ENCODE measurements at places on chromosomes 12 and 14.
A peak's percentile ranks its signal among the peaks of the same experiment; 100 is the strongest.

- H3K36me3 ChIP-seq: peaks cover 1% of the 10 kb centered on the region
- H3K27ac ChIP-seq: no peak overlapping the region
- H3K27me3 ChIP-seq: no peaks in the 10 kb centered on the region
Observed at GRCh38 chr14:38973083-38973700, 129.8 kb downstream of the SEC23A start.

DNA sequence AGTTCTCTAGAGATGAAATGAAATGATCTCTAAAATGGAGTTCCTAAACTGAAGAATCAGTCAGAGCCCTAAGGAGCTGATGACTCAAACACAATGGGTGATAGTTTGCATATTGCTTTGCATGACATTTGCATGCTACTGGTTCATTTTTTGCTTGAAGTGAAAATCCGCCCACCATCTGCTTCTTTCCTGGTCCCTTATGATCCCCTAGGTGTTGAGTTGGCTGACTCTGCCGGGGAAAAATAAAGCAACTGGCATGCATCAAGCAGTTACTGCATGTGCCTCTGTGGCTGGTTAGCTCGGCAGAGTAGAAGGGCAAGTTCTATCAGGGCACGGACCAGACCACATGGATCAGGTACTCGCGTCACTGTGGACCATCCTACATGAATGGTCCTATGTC is 151.1 kb downstream of the PPM1H start:
- H3K27ac ChIP-seq: no peak overlapping the region
- peaks cover 12% of the 10 kb centered on the region for H3K36me3 ChIP-seq
- no peak overlapping the region for H3K4me3 ChIP-seq
- no peak for DNase-seq
- H3K27me3 ChIP-seq: peaks cover 4% of the 10 kb centered on the region

DNA sequence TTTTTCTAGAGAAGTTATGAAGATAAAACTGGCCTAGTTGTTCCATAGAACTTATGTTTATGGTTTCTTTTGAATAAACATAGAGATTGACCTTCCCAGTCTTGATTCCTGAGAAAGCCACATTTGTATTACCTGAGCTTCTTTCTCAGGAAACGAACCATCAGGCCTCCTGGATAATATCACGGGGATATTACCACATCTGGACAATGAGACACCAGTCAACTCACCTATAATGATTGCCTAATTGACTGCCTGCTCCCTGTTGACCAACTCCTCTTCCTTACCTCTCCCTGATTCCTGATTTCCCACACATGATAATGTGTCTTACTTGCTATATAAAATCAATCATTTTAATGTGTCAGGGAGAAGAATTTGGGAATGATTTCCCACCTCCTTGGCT is 822.7 kb downstream of the LRFN5 start:
- no peaks in the 10 kb centered on the region for H3K4me1 ChIP-seq
- H3K27ac ChIP-seq: no peak overlapping the region
- no peak for DNase-seq
- no peak overlapping the region for H3K4me3 ChIP-seq
- H3K36me3 ChIP-seq: no peaks in the 10 kb centered on the region
- no peaks in the 10 kb centered on the region for H3K27me3 ChIP-seq

GRCh38 chr12:12870465-12870864 is 20.9 kb upstream of the GPRC5A start:
- peak overlapping the region; percentile 10 for H3K27ac ChIP-seq
- H3K4me3 ChIP-seq: no peak overlapping the region
- H3K4me1 ChIP-seq: peaks cover 32% of the 10 kb centered on the region
- peaks cover 11% of the 10 kb centered on the region for H3K36me3 ChIP-seq
